ENCODE measurements at places on chromosomes 16 and 17.

DNA sequence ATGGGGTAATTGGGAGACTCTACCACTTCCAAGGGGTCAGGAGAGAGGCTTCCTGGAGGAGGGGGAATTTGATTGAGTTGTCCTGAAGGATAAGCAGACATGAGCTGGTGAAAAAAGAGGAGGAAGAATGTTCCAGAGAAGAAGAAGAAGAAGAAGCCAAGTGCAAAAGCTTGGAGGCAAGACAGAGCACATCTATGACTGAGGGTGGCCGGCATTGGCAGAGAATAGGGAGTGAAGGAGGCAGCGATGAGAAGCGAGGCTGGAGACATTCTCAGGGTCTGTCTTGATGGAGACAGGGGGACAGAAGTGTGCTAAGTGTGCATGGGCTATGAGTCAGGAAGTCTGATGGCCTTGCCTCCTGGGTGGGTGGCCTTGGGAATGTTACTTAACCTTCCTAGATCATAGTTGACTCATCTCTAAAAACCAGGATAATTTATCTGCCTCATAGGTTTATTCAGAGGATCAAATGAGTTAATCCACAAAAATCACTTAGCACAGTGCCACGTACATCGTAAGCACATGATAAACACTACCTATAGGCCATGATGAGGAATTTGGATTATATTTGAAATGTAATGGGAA is 171.7 kb downstream of the ABCC12 start:
- DNase-seq, result no peak

DNA sequence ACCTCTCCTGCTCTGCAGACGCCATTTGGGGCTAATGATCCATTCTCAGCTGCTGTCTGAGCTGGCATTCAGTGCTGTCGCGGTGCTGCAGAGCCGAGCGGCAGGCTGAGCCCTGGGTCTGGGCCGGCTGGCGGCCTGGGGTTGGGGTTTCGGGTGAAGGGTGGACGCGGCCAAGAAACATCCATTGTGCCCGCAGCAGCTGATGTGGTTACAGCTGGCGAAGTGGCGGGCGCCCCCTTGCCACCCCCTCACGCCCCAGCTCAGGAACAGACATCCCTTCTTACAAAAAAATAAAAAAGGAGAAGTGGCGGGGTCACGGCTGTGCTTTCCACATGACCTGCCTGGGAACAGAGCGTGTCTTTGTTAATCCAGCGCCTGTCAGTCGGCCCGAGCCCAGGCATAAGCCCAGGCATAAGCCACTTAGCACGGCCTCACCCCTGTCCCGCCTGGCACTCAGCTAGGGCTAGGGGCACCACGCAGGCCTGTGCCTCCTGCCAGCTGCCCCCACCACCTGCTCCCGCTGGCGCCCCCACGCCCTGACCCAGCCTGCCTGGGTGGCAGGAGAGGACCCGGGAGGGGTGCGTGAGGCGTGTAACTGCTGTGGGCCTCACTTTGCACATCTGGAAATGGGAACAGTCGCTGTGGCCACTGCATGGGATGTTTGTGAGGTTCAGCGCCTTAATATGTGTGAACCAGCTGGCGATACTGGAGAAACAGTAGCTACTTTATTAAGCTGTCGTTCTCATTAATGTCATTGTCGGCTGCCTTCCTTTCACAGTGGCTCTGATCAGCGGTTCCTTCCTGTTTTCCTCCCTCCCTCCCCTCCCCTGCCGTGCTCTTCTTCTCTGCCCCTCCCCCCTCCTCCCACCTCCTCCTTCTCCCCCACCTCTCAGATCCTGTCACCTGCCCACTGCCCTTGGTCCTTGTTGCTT is 197.7 kb upstream of the CIBAR2 start:
- peak; percentile 73 for DNase-seq

DNA sequence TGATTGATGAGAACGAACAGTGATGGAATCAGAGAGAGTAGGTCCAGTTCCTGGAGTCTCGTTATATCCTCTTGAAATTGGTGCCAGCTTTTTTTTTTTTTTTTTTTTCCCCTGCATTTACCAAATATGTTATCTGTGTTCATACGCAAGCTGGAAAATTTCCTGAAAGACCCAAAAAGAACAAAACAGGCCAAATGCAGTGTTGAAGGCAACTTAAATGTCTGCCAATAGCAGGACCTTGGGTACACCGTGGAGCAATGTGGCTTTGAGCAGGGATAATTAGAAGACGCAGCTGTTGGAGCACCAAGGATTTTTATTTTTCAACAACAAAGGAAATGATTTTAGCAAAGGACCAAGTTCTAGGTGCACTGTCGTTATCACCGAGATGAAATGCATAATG is 105.0 kb downstream of the ABCC6 start:
- no peak for DNase-seq

DNA sequence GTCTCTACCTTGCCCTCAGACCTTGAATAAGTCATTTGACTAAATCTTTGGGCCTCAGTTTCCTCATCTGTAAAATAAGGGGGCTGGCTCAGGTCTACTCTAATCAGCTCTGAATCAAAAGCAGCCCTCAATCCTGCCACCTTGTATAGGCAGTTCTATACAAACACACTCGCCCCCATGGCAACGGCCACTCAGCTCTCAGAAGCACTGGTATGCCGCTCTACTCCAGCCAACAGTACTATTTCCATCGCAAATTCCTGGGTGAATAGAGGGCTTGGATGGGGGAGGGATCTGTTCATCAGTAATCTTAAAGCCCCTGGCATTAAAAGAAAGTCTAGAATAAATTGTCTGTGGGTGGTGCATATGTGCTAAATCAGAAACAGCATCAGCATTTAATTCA is 21.2 kb upstream of the TAOK1 start:
- no peak for DNase-seq

DNA sequence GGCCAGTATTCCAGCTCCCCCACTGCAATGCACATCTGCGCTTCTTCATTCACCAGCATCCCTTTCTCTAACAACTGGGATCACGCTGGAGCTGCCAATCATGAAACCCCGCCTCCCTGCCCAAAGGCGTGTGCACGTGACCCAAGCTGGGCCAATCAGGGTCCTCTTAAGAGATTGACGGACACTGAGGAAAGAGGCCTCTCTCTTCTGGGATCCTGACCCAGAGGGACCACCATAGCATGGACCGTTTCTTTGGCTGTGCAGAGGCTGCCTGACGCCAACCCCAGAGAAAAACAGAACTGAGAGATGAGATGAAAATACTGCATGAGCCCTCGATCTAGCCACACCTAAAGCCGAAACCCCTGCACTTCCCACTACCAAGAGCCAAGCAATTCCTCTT is 32.0 kb downstream of the COTL1 start:
- DNase-seq, result no peak

GRCh38 chr17:43482103-43483012 is 1.4 kb upstream of the DHX8 start:
- peak; percentile 61 for DNase-seq

DNA sequence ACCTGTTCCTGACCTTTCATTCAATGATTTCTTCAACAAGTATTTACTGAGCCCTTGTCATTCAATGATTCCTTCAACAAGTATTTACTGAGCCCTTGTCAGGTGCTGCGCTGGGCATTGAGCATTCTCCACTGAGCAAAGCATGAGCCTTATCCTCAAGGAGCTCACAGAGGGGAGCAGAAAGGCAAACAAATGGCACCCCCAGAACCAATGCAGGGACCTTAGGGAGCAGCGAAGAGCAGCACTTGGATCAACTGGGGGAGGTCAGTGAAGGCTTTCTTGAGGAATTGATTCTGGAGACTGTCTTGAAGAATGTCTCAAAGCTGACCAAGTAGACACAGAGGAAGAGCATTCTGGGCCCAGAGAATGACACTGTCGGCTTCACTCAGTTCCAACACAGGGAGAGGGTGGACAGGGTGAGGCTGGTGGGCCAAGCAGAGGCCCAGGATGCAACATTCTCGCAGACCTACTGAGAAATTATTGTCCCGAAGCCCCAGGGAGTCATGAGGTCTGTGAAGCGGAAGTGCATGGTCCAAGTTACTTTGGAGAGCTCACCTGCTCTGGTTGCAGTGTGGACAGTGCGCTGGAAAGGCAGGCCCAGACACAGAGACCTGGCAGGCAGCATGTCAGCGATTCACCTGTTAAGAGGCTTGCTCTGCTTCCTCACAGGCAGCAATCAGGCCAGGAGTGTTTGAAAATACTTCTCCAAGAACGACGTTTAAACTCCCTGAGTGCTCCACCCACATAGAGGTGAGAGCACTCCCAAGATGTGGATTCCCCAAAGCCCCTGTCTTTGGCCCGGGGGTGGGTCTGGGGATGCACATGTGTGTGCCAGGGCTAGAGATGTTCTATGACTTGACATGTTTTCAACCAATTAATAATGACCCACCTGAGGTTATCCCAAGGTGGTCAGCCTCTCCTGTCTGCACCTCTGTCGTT is 3.2 kb upstream of the MPO start:
- DNase-seq, result peak; percentile 51

DNA sequence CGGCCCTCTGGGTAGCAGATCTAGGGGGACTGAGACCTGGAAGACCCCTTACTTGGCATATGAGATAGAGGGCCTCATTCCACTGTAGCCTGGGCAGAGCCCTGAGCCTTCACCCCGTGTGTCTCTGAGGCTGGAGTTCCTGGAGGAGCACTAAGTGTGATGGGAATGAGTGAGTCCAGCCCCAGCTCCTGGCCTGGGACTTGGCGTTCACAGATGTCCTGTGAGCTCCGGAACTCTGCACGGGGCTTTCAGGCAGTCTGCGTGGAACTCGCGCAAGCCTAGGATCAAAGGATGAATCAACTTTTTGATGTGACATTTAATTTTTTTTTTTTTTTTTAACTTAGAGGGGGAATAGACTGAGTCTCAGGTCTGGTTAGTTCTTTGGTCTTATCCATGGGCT is 1.8 kb downstream of the NKD1 start:
- DNase-seq, result peak; percentile 62

GRCh38 chr17:4175921-4176807 is 33.2 kb downstream of the CYB5D2 start:
- peak; percentile 85 for DNase-seq

GRCh38 chr17:55654022-55654421 is 68.6 kb downstream of the TMEM100 start:
- no peak for DNase-seq

DNA sequence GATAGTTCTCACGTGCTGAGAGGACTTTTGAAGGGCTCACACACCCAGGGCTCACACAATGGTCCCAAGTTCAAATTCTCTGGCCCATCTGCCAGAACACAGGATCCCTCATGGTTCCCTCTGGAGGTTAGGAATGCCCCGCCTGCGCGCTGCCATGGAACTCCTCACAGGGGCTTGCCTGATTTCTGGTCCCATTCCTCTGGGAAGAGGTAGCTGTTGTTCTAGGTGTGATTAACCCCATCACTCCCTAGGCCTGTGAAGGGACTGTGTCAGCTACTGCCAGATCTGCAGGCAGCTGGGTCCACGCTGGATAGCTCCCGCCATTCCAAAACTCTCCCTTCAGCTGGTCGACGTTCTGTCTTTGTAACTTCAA is 2.3 kb upstream of the ARMC5 start:
- DNase-seq, result no peak

DNA sequence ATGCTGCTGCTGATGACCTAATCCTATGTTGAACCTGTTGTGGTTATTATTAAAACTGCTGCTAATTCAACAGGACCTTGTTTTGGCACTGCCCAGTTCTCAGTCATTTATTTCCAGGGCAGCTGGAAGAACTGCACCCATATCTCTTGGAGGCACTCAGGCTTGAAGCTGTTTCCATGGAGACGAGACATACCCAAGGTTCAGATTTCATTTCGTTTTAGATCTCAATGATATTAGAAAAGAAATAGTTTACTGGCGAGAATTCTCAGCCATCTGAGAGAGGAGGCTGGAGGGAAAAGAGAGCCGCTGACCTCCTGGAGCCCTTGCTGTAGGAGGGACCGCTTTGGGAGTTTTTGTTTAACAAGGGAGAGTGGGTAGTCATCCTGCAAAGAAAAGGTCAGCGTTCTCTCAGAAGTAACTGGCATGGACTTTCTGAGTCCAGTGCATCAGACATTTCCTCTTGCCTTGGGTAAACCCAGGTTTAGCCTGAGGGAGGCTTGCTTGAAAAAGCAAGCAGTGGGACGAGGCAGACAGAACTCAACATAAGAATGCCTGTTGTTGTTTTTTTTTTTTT is 75.4 kb downstream of the YPEL2 start:
- DNase-seq, result no peak

DNA sequence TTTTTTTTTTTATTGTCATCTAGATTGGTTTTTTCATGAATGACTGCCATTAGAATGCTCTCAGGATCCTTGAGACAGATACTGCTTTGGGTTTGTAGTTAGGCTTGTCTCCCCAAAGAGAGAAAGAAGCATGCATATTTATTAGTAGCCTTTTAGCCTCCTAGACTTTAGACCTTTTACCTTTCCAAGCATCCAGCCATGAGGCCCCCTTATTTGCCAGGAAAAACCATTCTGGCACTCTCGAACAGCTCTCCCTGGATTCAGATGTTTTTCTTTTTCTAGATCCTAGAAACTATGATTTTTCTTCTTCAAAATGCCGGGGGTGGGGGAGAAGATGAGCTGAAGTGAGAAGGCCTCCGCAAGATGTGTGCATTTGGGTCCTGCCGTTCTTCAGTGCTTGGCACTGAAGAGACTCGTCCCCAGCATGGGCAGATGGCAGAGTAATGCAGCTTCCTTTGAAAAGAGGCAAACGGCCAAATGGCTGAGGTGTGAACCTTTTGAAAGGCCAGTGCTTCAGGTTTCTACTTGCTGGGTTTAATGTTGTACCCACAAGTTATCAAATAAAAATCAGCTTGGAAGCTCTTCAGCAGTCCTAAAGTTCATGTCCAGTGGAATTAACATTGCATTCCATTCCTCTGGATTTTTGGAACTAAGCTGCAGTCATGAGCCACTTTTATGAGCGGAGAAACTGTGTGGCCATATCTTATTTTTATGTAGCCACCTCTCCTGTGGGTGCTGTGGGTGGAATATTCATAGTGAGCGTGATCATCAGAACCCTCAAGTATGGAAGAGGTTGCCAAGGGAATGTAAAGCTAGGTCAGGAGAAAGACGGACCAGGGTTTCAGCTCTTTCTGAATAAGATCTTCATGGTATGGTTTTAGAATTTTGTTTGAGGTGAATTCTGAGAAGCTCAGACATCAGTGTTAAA is 7.2 kb downstream of the SOCS7 start:
- DNase-seq, result no peak

GRCh38 chr16:47728205-47728604 is 267.1 kb downstream of the PHKB start:
- DNase-seq, result no peak

GRCh38 chr17:43905985-43906852 is 1.1 kb downstream of the MPP2 start:
- DNase-seq, result peak; percentile 67

GRCh38 chr16:22337849-22338635 is 36.4 kb downstream of the CDR2 start:
- DNase-seq, result no peak

DNA sequence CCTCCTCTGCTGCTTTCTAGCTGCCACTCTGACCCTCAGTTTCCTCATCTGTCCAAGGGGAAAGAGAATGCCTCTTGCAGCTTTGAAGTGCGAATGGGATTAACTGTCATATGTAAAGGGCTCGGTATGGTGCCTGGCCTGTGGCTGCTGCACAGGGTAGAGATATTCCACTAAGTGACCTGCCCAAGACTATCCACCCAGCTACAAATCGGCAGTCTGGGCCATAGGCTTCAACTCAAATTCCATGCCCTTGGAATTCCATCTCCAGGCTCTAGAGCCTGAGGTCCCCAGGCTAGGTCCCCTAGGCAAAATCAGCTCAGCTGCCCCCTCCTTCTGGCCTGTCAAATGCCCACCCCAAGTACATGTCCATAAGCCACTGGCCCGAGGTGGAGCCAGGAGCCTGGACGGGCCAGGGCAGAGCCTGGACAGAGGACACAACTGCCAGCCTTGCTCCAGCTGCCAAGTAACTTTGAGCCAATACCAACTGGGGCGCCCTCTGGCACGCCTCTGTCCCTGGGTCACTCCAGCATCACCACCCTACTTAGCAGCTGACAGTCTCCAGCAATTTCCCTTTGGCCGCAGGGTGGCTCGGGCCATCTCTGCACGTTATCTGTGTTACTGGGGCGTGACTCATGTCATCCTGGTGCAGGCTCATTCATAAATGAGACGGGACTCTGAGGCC is 57.2 kb downstream of the SDK2 start:
- no peak for DNase-seq
